ENCODE measurements at places on chromosomes 7 and 10.

GRCh38 chr7:116382375-116382774 lies 117.2 kb upstream of the CAV2 start:
- no peak for DNase-seq

DNA sequence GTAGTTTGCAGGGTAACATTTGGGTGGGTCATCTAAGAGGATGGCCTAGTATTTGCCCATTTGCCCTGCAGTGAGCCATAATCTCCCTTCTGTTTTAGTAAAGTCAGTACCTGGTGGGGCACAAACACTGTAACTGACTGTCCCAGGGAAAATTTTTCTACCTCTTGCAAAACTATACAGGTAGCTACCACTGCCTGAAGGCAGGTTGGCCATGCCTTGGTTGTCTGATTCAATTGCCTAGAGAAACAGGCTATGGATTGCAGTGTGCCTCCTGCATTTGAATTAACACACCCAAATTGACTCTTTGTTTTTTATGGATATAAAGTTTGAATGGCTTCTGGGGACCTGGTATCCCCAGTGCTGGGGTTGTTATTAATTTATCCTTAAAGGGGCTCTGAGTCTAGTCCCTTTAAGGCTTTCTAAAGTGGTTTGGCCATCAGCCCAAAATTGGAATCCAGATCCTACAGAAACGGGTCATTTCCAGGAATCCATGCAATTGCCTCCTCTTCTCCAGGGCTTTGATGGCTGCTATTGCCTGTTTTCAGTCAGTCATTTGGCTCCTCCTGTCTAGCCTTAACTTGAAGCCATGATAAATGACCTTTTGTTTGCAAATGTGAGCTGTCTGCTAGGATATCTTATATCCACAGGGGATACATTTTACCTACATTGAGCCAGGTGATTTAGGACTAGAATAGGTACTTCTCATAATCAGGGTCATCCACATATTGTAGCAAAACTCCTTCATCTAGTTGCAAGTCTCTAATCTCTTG lies 89.1 kb downstream of the STRA8 start:
- DNase-seq: no peak

DNA sequence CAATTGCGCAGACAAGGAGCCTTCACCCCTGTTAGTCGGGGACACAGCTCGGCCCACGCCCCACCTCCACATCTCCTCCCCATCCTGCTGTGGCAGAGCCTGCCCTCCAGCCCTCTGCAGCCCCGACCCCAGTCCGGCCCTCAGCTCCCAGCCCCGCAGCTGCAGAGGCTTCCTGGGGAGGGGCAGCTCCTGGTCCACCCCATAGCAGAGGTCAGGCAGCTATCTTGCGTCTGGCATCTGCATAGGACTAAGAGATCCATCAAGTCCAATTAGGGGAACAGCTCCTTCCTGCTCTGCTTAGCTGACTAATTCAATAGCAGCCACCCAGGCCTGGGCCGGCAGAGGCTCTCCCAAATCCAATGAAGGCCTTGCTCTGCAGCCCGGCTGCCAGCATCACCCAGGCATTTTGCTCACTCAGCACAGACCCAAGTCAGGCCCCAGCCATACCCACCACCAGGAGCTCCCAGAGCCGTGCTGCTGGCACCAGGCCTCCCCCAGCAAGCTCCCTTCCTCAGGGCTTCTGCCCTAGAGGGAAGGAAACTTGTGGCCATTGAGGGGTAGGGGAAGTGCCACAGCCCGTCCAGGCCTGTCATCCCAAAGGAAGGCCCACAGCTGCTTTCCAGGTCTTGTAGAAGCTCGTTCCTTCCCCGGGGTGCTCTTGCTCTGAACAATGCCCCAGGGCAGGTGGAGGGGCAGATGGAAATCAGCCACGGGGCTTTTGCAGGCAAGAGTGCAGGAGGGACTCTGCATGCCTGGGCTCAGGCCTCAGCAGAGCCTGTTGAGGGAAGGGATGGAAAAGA lies 106.2 kb upstream of the RET start:
- DNase-seq: no peak

GRCh38 chr7:112370436-112370835 lies 79.8 kb upstream of the IFRD1 start:
- DNase-seq: no peak

GRCh38 chr7:87013136-87013839 lies 46.2 kb downstream of the ELAPOR2 start:
- DNase-seq: no peak

DNA sequence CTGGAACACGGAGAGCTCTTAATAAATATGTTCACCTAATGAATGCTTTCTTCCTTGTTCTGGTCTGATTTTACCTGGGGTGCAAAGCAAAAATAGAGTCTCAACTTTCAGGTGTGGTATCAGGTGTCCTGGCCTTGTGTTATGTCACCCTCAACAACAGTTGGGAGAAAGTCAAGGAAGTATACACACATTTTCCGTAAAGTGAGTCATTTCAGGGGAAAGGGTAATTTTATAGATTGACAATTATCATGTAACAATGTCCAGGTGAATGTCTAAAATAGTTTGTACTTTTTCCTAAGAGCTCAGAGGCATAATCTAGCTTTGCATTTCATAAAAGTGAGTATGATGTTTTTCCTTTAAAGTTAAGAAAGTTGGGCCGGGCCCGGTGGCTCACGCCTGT lies 287.4 kb downstream of the SKIDA1 start:
- no peak for DNase-seq

DNA sequence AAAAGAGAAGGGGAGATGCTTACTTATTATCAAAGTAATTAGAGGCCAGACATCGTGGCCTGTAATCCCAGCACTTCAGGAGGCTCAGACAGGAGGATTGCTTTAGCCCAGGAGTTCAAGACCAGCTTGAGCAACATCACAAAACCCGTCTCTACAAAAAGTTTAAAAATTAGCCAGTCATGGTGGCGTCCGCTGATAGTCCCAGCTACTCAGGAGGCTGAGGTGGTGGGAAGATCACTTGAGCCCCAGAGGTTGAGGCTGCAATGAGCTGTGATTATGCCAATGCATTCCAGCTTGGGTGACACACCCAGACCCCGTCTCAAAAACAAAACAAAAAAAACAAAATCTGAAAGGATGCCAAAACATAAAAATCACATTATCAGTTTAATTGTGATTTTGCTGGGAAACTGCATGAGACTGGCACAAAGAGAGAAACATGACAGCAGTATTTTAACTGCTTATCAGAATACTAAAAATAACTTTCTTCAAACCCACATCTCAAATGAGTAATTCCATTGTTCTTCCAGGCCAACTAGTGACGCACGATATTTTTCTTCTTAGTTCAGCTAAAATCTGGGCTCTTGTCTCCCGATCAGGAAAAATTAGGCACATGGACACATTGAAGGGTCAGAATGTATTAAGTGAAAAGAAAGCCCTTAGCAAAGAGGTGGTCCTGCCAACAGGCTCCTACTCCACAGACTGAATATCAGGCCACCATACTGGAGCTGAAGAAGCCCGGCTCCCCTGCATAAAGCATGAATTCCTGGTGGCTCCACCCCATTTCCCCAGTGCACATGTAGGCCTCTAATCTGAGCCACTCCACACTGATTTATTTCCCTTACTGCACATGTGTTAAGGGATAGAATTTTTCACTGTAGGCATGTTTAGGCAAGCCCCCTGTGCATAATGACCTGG lies 9.6 kb upstream of the CCM2 start:
- no peak for DNase-seq

DNA sequence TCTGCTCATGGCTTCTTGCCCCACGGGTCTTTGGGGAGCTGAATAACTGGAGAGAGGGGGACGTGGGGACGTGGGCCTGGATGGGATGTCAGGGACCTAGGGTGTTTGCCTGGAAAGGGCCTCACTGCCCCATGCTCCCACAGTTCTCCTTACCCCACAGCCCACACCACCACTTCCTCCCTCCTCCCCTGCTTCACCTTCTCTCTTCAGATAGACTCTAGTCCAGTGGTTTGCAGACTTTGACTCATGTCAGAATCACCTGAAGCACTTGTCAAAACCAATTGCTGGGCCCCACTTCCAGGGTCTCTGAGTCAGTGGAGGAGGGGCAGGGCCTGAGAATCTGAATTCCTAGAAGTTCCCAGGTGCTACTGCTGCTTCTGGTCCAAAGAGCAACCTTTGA lies 327.4 kb downstream of the RPS24 start:
- no peak for DNase-seq

DNA sequence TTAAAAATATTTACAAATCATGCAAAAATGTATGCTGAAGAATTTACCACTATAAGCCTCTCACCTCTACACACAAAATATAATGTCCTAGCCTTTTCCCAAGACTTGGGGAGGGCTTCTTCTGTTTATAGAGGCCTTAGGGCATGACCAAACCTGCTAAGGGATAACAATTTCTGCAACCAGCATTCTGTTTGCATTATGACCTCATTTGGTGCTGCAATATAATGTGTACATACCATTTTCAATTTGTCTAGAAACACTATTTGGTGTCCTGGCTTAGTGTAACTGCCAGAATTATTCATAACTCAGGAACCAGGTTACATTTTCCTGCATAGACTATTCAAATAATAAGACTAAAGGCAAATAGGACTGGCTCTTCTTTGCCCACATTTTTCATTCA lies 446.6 kb upstream of the SORCS1 start:
- no peak for DNase-seq

DNA sequence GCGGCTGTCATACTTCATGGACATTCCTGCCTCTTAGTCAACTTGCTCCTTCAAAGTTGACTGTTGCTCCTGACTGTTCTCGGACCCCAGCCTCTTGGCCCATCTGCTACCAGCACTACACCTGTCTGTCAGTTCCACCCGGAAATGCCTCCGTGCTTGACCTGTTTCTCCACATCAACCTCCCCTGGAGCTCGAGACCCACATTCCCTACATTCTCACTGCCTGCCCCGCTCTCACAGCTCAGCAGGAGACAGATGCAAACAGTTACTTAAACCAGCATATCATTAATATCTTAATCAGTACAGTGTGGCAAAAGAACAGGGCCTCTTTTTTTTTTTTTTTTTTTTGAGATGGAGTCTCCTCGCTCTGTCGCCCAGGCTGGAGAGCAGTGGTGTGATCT lies 174.3 kb downstream of the NRP1 start:
- DNase-seq: no peak

GRCh38 chr7:69699931-69700330 lies 101.7 kb downstream of the AUTS2 start:
- DNase-seq: no peak

GRCh38 chr10:59906417-59907202 lies at the start of gene CCDC6:
CCDC6 (minus strand) TSS chr10:59906556; CDS start chr10:59906424, 132 bp downstream.
- DNase-seq: peak; percentile 28

- DNase-seq: no peak
These were observed 38.2 kb downstream of the DLG5 start for GRCh38 chr10:77888356-77888703.

DNA sequence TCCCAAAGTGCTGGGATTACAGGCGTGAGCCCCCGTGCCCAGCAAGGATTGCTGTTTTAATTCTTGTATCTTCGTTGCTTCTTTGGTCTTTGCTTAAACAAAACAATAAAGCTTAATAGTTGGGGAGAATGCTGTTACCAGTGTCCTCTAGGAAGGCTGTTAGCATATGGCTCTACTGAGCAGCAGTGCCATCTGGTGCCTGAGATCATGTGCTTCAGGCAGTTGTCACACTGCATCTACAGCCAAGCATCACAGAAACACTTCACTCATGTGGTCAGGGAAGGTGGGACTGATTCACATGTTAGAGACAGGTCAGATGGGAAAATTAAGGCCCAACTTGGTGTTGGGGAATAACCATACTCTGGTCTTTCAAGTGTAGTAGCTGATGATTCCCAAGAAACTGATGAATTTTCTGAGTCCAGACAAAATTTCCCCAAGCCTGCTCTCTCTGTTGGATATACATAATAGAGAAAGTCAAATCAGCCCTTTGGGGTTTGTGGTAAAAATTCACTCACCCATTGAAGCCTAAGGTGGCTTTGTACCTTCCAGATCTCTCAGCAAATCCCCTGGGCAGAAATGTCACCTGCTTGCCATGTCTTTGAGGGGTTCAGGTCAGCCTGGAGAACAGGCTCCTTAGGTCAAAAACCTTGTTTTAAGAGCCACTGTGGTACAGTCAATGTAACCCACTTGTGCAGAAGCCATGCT lies 28.4 kb downstream of the UBE2D4 start:
- no peak for DNase-seq

- no peak for DNase-seq
These were observed 55.3 kb downstream of the PTPRE start for GRCh38 chr10:127962205-127962604.

DNA sequence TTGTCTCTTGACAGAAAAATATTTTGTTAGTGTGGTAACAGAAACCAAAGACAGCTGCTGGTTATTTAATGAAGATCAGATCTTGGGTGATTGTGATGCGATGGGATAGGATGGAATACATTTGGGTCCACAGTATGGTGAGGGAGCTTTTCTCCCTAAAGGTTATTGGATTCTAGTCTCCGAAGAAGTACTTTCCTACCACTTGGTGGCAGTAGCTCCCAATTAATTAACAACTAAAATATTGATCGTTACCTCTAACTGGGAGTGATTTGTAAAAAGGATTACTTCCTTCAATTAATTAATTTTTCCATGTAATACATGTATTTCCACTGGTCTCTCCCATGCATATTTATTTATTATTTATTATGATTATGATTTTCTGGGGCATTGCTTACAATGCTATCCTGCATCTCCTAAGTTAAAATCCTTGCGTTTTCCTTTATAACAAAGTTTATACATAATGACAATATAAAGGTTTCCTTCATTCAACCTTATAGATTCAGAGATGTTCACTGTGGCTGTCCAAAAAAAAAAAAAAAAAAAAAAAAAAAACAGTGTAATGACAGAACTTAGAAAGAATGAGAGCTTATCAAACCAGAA lies 25.6 kb downstream of the TMEM196 start:
- no peak for DNase-seq

DNA sequence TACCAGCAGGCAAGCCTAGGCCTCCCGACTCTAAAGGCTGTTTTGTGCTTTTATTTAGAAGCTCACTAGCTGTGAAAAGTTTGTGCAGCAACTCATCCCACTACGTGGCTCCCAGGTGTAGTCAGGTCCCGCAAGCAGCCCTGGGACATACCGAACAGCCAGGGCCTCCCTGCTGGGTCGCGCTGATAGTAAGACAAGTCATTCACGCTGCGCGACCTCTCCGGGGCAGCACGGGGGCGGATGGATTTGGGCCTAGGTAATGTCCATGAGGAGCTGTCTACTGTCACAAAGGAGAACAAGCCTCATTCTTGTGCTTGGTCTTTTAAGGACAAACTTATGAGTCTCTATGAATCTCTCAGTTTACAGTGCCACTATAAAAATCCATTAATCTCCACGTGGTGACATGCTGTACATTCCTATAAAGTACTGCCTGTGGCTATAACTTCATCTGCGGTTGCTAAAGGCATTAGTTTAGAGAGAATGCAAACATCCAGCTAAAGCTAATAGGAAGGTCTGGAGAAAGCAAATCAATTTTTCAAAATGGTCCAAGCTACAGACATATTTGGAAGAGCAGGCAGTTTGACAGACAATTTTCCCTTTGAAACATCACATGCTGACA lies 546.8 kb downstream of the PHTF2 start:
- no peak for DNase-seq

GRCh38 chr7:130379921-130380860 lies at the start of gene CPA1:
CPA1 (plus strand) TSS chr7:130380494; CDS start chr7:130380521, 27 bp downstream.
- no peak for DNase-seq

GRCh38 chr7:137371616-137372015 lies 28.1 kb upstream of the PTN start:
- no peak for DNase-seq

Data from NCI-H1436 treated with DMSO at 0.1 percent for 48 hours (cell line).